Mesenchymal stem cell (in vitro differentiated cells and primary cell): ENCODE measurements at places on chromosomes 7 and 10.

DNA sequence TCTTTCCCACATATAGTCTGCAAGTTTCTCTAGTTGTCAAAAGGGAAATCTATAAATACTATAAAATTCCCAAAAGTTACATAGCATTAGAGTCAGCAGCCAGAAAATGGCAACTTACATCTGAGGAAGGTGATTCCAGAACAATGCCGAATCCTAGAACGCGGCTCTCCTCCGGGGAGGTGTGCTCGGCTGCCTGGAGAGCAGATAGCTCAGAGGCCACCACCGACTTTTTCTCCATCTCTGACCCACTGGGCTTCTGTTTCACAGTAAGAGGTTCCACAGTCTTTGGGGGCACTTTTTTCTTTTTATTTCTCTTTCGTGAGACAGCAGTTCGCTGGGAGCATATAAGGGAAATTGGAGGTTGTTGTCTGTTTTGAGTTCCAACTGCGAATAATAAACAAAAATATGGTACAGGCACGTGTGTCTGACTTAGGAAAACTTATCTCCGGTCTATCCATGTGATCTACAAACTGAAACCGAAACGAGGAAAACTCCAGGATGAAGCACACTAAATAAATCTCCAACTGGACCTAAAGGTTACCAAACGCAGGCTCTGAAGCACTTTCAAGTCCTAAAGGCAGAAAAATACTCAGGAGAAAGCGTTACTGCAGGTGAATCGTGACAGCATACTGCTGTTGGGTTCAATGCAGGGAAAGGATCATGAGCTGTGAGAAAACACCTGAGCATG, 36.2 kb downstream of the BEND7 start:
- DNase-seq = no peak

- no peak for DNase-seq
Measured at GRCh38 chr10:78250313-78251015, 216.8 kb downstream of the RPS24 start.

DNA sequence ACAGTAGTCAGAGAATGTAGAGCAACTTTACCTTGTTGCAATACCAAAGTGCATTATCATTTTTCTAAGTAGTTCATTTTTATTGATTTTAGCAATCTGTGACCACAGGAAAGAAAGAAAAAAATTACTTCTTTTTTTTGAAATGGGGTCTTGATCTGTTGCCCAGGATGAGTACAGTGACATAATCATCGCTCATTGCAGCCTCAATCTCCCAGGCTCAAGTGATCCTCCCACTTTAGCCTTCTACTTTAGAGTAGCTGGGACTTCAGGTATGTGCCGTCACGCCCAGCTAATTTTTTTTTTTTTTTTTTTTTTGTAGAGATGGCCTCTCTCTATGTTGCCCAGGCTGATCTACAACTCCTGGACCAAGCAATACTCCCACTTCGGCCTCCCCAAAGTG, 11.4 kb upstream of the OAT start:
- no peak for DNase-seq

DNA sequence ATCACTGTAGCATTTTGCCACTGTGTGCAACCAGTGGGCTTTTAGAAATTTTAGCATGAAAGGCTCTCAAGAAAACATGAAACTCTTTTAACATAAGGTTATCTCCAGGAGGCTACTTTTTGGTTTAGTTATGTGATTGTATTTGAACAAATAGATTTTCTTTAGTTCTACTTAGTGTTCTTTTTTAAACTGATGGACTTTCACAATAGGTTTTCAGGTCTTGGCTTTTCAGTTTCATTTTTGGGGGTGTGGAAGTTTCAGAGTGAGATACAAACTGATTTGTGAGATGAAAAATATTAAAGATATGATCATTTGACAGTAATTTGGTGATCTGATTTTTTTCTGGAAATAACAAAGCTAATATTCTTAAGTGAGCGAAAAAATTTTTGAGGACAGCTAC, 344.1 kb downstream of the PHF14 start:
- no peak for DNase-seq

DNA sequence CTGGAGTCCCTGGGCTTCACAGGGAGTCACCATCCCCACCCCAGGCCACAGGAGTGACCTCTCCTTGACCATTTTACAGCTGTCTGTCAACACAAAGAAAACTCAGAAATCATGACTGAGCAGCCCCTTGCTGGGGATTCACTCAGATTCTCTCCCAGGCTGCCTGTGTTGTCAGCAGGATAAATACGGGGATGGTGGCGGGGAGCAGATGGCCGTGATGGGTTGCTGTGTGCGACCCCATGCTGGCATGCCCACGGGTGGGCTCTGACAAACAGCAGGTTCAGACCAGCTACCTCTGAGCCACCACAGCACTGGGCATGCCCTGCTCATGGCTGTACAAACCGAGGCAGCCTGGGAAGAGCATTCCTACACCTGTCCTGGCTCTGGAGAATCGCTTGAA, 136.1 kb downstream of the SLIT1 start:
- DNase-seq = no peak

DNA sequence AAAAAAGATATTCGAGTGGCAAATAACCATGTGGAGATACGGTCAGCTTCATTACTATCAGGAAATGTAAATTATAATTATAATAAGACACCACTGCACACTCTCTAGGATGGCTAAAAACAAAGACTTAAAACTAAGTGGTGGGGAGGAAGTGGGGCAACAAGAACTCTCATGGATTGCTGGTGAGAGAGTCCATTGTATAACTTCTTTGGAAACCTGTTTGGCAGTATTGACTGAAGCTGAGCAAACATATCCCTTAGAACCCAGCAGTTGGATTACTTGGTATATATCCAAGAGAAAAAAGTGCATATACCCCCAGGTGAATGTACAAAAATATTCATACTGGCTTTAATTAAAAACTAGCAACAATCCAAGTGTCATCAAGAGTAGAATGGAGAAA, 133.7 kb upstream of the CTBP2 start:
- DNase-seq = no peak

DNA sequence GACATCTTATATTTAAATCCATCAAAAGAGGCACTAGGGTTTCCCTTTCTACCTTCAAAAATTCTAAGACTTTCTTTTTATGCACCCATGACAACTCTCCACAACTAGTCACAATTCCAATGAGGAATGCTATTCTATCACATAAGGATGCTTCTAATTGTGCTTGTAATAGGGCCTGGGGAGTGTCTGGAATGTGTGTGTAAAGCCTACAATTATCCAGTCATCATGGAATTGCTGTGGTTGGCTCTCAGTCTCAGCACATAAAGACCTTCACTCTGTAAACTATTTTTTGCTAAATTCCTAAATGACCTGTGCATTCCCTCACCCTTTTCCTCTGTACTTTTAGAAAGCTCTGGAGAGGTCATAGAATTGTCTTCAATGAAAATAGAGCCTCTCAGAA, 86.7 kb downstream of the EPDR1 start:
- no peak for DNase-seq

- DNase-seq = peak; percentile 59
Measured at GRCh38 chr10:61197057-61197456, 253.1 kb upstream of the RHOBTB1 start.

- DNase-seq = peak; percentile 88
Measured at GRCh38 chr7:47153058-47153457, 428.9 kb downstream of the TNS3 start.

DNA sequence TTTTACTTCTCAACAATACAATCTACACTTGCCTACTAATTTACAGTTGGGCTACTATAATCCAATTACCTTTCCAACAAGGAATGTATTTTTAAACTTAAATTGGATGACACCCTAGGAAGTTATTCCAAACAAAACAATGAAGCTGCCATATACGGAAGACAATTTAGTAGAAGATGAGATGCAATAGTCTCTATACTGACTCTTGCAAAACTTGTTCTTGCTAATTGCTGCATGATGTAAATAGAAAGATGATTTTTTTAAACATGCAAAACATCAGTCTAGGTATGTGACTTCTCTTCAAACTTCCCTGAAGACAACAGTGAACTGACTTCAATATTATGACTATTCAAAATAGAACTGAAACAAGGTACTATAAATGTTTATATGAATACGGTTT, 17.6 kb downstream of the NT5C3A start:
- no peak for DNase-seq

DNA sequence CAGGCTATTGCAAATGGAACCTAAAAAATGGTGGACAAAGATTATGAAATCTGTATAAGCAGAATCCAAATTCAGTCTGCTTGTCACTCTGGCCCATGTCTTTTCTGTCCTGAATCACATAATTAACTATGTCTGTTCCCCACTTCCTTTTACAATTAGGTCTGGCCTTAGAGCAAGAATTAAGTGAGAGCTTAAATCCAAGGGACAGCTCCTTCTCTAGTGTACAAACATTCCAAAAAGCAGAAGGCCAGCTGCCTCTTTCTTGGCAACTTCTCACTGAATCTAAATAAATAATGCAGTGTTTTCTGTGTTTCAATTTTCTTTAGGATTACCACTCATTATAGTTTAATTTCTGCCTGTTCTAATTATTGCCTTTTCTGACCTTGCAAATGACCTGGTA, 39.3 kb upstream of the NEBL start:
- DNase-seq = no peak

GRCh38 chr7:117072620-117073118, 119.4 kb downstream of the ST7 start:
- DNase-seq = peak; percentile 35

DNA sequence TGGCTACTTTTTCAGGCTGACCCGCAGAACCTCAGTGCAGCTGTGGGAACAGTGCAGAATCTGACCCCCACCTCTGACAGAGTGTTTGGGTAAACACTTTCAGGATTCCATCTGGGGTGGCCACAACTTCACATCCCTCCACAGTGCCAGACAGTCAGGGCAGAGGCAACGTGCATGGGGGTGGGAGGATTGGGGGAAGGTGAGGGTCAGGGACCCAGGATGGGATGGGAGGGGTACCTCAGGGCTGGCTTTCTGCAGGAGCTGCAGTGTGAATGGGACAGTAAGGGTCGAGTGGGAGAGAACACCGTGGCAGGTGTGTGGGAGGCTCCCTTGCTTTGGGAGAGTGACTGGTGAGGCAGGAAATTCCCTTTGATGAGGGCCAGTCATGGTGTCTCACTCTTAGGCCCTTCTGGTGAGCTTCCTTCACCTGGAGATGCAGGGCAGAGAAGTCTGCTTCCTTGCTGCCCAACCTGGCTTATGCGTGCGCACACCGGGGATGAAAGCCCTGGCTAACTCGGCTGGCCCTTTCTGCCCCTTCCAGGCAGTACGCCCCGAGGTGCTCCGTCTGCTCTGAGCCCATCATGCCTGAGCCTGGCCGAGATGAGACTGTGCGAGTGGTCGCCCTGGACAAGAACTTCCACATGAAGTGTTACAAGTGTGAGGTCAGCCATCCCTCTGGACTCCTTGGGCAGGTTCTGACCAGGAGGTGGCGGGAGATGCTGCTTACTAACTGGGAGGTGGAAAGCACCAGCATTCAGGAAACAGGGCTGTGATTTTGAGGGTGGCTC, 8.4 kb downstream of the ZYX start:
- DNase-seq = no peak

DNA sequence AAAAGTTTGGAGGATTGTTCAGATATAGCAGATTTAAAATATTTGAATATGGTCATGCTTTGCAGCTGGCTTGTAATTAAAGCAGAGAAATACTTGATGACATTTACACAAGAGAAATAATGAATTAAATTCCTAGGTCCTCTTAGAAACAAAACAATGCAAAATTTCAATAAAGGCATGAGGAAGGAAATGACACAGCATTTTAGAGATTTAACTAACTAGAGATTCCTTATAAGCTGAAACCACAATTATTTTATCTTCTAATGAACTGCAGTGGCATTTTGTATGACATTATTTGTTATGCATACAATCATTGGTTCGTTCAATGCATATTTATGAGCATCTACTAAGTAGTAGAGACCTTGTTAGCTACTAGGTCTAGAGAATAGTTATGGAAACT, 490.9 kb downstream of the ZWINT start:
- DNase-seq = no peak

- DNase-seq = no peak
Measured at GRCh38 chr7:142819530-142819929, 35.3 kb upstream of the EPHB6 start.

GRCh38 chr7:147089051-147089461, 972.5 kb downstream of the CNTNAP2 start:
- no peak for DNase-seq

GRCh38 chr10:73910401-73910763, 550 bp upstream of the PLAU start:
- peak; percentile 82 for DNase-seq

- no peak for DNase-seq
Measured at GRCh38 chr10:51668336-51668689, 31.1 kb downstream of the CSTF2T start.

DNA sequence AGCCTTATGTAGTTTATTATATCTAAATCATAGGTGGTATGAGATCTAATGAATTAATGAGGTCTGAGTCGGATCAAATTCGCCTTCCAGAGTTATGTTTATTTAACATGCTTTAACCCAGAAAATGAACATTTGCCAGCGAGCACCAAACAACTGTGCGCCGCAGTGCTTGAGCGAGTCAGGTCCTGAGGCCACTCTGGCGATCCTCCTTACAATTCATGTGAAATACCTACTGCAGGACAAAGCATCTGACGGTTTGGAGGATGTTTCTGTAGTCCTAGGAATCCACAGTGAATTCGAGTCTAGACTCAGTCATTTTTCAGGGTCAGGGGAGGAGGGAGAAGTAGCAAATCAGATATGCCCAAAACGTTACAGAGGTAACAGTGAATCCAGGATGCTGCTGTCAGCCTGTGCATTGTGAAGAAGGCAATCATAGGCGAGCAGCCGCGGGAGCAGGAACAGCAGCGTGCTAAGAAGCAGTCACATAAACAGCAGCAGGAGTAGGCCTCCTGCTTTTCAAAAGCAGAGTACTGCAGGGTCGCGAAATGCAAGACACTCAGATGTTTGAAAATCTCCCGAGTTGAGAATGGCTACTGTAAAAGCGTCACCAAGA, 120.2 kb downstream of the CACNB2 start:
- DNase-seq = no peak

- DNase-seq = no peak
Measured at GRCh38 chr10:95485056-95485844, 75.9 kb downstream of the SORBS1 start.

DNA sequence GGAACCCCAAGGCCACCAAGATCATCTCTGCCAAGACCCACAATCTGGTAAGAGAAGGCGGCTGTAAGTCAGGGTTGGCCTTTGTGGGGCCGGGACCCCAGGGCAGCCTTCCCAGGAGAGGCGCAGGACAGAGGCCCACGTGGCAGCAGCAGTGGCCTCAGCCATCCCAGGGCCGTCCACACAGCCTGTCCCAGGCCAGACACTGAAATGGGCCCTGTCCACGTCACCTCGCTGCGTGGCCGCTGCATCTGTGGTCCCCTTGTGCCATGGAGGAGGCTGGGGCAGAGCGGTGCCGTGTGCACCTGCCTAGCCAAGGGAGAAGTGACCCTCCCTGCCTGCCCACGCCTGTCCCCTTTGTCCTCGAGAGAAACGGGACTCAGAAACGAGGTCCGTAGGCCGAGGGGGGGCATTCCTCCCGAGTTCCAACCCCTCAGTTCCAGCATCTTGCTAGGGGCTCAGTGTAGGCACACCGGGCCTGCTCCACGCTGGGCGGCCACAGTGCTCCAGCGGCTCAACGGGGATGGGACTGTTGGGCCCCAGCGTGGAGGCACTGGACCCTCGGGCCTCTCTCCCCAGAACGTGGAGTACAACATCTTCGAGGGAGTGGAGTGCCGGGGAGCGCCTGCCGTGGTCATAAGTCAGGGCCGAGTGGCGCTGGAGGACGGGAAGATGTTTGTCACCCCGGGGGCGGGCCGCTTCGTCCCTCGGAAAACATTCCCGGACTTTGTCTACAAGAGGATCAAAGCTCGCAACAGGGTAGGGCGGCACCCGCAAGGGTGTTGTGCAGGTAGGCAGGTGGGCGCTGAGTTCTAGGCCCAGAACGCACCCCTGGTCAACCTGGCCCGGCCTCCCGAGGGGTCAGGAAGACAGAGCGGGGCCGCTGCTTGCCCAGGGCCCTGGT, 15.6 kb downstream of the DPYSL4 start:
- no peak for DNase-seq

- DNase-seq = peak; percentile 94
Measured at GRCh38 chr10:72736176-72736827, 44.4 kb downstream of the MCU start.
